T-helper 9 cell (primary cell): ENCODE measurements at places on chromosomes 5 and 9.

DNA sequence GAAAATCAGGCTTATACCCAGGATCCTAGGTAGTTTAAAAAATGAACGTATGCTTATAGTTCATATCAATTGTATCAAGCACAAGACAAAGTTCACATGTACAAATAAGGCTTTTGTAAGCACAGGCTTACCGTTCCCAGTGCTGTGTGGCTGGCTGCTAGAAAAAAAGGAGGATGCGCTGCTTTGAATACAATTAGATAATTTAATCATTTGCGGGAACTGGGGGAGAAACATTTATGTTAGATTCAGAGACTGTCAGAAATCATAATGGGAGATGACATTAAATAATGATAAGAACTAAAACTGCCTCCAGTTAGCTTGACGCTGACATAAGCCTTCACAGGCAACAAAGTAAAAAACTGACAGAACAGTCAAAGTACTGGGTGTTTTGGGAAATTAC is 93.2 kb downstream of the FNBP1 start:
- DNase-seq: no peak

- DNase-seq: no peak
Observed at GRCh38 chr5:158821331-158821730, 278.4 kb downstream of the EBF1 start.

- DNase-seq: no peak
Observed at GRCh38 chr5:96933764-96934707, 1.8 kb upstream of the LNPEP start.

DNA sequence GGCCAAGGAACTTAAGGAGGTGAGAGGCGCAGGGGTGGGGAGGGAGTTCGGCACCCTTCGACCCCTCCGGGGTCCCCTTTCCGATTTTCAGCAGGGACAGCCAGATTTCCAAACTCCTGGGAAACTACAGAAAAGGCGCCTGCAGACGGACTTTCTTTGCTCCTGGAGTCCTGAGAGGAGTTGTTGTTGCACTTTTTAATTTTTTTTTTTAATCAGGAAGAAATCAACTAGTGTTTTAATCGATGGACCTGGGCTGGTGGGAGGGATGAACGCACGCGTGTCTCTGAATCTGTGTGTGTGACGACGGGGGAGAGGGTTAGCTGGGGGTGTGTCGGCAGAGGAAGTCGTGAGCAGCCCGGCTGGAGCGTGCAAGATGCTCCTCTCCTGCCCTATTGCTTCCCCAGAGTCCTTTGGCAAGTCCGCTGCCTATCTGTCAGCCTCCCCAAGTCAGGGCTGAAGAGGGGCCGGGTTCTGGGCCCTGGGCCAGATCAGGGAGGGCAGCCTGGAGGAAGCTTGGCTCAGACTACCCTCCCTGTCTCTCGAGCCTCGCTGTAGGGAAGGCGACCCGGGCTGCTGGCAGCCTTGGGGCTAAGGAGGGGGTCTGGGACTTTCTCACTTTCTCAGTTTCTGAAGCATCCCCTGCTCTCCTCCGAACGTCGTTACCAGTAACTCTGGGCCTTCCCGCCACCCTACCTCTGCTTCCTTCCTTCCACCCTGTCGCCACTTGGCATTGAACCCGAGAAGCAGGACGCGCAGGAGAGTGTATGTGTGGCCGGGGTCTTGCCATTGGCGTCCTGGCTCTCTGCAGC is 731 bp downstream of the PRR16 start:
- no peak for DNase-seq

GRCh38 chr9:87556039-87556438 is 58.4 kb downstream of the DAPK1 start:
- DNase-seq: no peak

DNA sequence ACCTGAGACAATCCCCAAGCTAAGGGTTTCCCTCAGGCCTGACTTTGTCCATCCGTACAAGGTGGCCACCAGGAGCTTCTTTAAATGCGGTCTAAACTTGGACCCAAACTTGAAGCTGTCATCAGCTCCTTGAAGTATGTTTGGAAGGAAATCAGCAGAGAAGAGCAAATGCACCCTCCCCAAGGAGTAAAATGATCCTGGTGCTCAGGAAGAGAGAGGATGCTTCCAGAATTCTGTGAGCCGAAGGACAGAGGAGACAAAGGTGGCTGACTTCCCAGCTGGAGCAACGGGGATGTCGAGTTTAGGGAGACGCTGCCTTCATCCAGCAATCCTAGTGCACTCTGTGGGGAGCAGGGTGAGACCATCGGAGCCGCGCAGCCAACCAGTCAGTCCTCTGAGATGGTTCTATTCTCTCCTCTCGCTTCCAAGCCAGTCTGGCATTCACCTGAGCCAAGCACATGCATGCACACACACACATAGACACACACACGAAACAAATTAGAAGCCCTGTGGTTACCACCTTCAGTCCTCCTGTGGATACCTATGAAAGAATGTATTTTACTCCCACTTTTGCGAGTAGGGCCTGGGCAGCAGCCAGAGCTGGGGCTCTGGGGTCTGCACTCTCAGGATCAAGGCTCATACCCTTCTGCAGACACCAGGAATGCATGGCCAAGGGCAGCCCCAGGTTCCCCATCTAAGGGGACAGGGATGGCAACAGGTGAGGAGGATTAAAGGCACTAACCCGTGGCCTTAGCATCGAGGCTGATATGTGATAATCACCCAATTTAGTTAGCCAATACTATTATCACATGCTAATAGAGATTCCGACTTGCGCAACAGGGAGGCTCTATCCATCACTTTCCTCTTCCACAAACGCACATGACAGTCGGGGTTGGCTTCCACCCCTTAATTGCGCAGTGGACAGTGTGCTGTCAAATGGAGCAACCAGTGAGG is 75.8 kb downstream of the GTF3C4 start:
- no peak for DNase-seq

DNA sequence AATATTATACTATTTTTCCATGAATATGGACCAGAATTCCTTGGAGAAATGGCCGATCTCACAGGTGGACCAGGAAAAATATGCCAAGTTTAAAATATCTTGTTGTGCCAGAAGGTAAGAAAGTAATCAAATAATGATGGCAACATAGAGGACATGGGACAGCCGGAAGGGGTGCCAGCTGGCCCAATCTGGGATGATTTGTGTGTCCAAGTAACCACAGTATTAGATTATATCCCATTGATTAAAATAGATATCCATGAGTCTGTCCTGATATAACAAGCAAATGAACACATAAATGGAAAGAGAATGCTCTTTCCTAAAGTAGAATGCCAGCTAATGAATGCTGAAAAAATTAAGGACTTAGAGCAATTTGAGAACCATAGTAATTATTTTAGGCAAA is 39.6 kb upstream of the ANKRD55 start:
- no peak for DNase-seq

- DNase-seq: no peak
Observed at GRCh38 chr5:40332970-40333369, 346.7 kb upstream of the PTGER4 start.

DNA sequence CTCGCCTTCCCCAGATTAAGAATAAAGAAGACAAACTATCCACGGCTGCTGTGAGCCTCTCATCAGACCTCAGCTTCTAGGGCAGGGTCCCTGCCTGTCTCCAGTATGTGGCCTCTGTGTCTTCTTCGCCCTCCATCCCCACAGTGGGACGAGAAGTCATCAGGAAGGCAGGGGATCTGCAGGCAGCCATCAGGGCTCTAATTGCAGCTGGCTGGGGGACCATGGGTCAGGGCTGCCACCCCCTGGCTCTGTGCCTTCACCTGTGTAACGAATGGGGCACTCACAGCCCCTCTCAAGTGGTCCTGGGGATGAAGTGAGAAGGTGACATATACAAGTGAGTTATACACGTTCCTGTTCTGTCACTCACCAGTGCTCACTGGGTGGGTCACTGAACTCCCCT is 139.8 kb downstream of the KCNIP1 start:
- DNase-seq: no peak

DNA sequence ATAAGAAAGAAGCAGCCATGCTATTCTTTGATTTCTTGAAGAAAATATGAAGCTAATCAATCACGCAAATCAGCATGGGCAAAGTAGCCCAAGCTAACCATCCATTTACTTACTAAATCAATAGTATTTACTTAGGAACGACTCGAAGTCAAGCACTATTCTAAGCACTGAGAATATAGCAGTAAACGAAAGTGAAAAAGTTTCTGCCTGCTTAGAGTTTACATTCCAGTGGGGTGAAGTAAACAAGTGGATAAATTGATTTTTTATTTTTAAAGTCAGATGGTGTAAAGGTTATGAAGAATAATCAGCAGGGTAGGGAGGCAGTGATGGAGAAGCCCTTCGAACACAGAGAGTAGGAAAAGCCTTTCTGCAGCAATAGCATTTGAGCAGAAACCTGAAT is 5.5 kb downstream of the TSTD2 start:
- no peak for DNase-seq

GRCh38 chr5:127959152-127959764 is 124.3 kb upstream of the SLC12A2 start:
- no peak for DNase-seq

- no peak for DNase-seq
Observed at GRCh38 chr5:60066502-60066901, 173.0 kb upstream of the PDE4D start.

DNA sequence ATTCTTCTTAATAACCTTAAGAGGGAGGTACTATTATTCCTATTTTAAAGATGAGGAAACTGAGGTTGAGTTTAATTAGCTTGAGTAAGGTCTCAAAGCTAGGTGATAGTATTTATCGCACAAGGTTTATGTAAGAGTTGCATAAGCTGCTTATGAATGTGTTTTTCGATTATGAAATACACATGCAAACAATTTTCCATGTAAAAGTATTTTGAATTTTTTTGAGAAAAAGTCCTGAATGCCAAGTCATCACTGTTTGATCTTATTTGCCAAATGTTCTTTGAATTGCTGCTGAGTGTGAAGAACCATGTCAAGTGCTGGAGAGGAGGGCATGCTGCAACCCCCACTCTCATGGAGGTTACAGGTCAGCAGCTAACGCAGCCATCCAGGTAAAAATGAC is 174.4 kb downstream of the CARTPT start:
- no peak for DNase-seq
